Lung (tissue), 17 donors: ENCODE measurements at places on chromosomes 12 and 14. TPM values are rescaled to one million over a fixed set of nuclear protein-coding genes. Genes with fewer than 3 reads are reported as not detected.

Gene MYH6
- 7.1 TPM for total RNA-seq

Gene PIANP
- 1.4 TPM for total RNA-seq

Gene PRPH
- total RNA-seq: 0.67 TPM

Gene ASB2
- 3.7 TPM for total RNA-seq

Gene CISTR
- not detected for total RNA-seq

Gene ITGA7
- total RNA-seq: 28.4 TPM

Gene RFLNA
- total RNA-seq: 0.40 TPM
